ENCODE measurements at places on chromosomes 7 and 10.

- DNase-seq: no peak
Measured at GRCh38 chr7:116239434-116239833, 29.1 kb downstream of the TES start.

- peak; percentile 54 for DNase-seq
Measured at GRCh38 chr7:128404886-128405470, 4.8 kb downstream of the IMPDH1 start.

GRCh38 chr10:47025253-47025539 lies 114.0 kb downstream of the PTPN20 start:
- no peak for DNase-seq

- DNase-seq: no peak
Measured at GRCh38 chr7:151896086-151896485, 19.2 kb upstream of the PRKAG2 start.

- DNase-seq: no peak
Measured at GRCh38 chr10:130429809-130430208, 293.6 kb downstream of the GLRX3 start.

- DNase-seq: no peak
Measured at GRCh38 chr10:70804421-70804808, 11.3 kb upstream of the SGPL1 start.

GRCh38 chr7:131424219-131424822 lies 96.6 kb downstream of the MKLN1 start:
- peak; percentile 80 for DNase-seq

DNA sequence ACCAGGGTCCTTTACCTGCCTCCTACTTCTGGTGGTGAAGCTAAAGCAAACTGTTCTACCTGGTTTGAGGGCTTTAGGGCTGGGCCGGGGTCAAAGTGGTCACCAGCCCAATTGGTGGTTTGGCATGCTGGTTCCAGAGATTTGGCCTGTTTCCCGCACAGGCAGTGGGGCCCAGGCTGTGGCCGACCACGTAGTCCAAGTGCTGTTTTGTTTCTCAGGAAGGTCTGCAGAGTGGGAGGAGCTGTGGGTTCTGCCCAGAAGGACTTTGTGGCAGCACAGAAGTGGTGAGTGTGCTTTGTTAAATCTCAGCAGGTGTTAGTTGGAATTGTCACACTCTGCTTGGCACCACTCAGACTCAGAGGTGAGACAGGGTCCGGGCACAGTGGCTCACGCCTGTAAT lies 85.8 kb downstream of the MKX start:
- no peak for DNase-seq

- no peak for DNase-seq
Measured at GRCh38 chr7:25134358-25135010, 9.4 kb upstream of the CYCS start.

DNA sequence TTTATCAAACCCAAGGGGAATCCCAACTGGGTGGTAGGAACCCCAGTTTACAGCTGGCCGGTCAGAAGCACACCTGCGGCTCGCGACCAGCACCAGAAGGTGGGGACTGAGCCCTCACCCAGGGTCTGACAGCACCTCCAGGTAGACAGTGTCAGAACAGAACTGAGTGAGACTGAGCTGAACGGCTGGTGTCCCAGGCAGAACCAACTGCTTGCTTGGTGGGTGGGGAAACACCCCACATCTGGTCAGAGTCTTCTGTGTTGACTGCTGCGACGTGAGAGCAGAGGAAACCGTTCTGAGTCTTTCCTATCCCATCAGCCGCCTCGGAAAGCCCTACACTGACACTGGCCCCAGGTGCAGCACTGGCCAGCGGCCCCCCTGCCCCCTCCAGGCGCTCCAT lies 160.7 kb downstream of the MAD1L1 start:
- DNase-seq: peak; percentile 41

Measured in NAMALWA (cell line).